ENCODE measurements at places on chromosomes 3 and 15.

- DNase-seq: no peak
Measured at GRCh38 chr3:134002306-134002705, 27.4 kb downstream of the SLCO2A1 start.

DNA sequence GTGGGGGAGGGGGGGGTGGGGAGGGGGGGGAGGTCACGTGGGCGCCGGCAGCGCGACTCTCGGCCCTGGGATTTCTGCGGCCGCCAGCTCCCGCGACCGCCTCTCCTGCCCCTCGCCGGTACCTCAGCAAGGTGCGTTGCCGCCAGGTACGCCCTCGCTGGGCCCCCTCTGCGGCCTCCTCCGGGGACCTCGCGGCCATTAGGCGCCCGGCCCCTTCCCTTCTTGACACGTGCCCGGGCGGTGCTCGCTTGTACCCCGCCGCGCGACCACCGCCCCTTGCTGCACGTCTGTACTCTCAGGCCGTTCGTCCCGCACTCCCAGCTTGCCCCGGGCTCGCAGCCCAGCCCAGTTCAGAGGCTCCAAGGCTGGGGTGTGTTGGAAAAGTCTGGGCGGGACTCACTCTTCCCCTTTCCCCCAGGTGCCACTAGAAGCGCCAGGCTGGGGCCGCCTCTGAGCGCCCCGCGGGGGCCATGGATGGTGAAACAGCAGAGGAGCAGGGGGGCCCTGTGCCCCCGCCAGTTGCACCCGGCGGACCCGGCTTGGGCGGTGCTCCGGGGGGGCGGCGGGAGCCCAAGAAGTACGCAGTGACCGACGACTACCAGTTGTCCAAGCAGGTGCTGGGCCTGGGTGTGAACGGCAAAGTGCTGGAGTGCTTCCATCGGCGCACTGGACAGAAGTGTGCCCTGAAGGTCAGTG is at the start of gene MAPKAPK3:
Gene MAPKAPK3 (plus strand): TSS at position 56 of the 696 bp plus-strand sequence. CDS start 415 bp downstream, at position 471.
- DNase-seq: no peak

- DNase-seq: no peak
Measured at GRCh38 chr15:39598186-39598850, 17.4 kb downstream of the THBS1 start.

- no peak for DNase-seq
Measured at GRCh38 chr3:52292247-52293065, 4.8 kb downstream of the GLYCTK start.

DNA sequence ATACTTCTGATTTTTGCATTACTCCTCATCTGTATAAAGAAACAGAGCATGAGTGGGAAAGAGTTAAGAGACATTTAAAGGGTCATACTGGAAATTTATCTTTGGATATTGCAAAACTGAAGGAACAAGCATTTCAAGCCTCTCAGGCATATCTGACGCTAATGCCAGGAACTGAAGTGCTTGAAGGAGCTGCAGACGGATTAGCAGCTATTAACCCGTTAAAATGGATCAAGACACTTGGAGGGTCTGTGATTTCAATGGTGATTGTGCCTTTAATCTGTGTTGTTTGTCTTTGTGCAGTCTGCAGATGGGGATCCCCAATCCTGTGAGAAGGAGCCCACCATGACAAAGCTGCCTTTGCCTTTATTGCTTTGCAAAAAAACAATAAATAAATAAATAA is 202.5 kb upstream of the UBE3A start:
- DNase-seq: no peak

- no peak for DNase-seq
Measured at GRCh38 chr3:18810306-18810661, 338.0 kb upstream of the KCNH8 start.

GRCh38 chr3:45978006-45978761 is 17.4 kb downstream of the FYCO1 start:
- peak; percentile 58 for DNase-seq

GRCh38 chr3:71262364-71263265 is 320.9 kb downstream of the FOXP1 start:
- DNase-seq: no peak

DNA sequence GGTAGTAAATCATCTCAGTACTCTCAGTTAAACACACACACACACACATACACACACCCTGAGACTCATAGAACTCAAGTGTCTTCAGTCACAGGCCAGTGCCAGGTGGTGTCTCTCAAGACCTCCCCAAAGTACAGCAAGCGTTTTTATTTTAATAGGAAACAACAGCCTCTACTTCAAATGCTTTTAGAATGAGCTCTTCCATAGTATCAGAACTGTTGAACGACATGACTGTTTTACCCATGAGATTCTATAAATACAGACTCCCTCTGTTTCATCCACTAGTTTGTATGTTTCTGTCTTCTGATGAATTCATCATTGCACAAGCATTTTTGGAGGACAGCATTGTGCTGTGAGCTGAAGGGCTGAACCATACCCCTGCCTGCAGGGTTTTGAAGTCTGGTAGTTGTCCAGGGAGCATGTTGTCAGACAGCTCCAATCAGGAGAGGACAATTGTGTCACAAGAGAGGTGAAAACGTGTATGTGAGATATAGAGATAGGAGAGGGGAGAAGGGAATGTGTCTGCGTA is 201.0 kb upstream of the BCL6 start:
- peak; percentile 90 for DNase-seq

DNA sequence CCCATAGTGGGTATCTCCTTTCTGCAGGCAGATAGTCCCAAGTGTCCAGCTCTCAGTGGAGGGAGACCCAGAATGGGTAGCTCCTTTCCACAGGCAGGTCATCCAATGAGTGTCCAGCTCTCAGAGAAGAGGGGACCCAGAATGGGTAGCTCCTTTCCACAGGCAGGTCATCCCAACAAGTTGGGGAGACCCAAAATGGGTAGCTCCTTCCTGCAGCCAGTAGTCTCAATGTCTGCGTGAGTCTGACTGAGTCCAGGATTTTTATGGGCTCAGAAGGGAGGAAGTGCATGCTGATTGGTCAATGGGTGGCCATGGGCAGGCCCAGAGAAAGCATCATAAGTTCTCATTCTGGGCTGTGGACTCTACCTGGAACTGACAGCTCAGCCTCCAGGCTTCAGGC is 150.7 kb upstream of the P2RY1 start:
- DNase-seq: no peak

DNA sequence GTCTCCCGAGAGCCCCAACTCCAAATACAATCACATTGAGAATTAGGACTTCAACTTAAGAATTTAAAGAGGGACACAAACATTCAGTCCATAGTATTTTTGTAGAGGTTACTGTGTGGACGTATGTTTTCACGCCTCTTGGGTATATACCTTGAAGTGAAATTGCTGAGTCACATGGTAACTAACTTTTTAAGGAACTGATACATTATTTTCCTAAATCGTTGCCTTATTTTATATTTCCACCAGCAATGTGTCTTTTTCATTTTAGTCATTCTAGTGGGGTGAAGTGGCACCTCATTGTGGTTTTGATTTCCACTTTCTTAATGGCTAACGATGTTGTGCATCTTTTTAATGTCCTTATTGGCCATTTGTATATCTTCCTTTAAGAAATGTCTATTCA is 11.8 kb downstream of the PARP15 start:
- no peak for DNase-seq

DNA sequence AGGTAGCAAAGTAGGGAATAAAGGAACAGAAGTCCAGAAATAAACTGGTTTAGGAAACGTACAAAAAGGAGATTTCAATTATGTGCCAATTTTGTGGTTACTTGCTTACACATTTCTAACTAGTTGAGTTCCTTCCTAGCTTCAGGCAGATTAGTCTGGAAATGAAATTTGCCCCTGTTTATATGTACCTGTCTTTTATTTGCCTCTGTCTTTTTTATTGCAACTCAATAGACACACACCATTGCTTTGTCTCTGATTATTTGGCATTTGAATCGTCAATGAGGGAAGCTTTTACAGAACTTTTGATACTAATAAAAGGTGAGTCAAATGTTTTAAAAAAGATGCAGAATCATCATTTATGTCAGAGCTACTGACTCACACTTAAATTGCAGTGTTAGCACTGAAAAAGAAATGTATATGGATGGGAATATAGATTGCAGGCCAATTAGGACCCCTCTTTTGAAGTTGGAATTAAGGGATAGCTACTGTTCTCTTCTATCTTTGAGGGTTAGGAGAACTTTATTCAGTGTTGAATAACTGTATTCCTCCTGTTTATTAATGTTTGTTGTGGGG is 60.5 kb downstream of the TRAK1 start:
- DNase-seq: no peak

- DNase-seq: no peak
Measured at GRCh38 chr3:89360156-89360555, 252.7 kb downstream of the EPHA3 start.

DNA sequence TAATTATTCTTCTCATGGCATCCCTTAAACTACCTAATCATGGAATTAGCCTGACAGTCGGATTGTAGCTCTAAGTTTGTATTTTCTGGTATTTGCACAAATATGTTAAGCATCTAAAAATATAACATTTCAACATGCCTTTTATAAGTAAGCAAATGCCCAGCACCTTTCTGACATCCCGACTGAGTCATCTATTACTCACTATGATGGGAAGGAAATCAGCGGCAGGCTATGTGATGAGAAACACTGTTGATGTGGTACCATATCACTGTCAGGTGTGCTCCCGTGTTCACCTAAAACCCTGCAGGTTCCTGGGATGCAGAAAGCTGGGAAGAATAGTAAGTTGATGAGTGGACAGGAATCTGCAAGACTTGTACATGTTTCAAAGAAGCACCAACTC is 367.8 kb upstream of the IL12A start:
- DNase-seq: no peak

GRCh38 chr3:10804183-10804648 is 11.8 kb upstream of the SLC6A11 start:
- DNase-seq: no peak

DNA sequence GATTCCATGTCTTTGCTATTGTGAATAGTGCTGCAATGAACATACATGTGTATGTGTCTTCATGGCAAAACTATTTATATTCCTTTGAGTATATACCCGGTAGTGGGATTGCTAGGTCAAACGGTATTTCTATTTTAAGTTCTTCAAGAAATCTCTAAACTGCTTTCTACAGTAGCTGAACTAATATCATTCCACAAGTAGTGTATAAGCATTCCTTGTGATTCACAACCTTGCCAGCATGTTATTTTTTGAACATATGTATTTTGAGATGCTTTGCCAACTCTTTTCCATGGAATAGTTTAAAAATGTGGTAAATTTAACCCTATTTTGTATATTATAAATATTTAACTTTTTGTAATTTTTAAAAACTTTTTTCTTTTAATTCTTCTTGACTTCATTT is 592.7 kb upstream of the NAALADL2 start:
- no peak for DNase-seq

DNA sequence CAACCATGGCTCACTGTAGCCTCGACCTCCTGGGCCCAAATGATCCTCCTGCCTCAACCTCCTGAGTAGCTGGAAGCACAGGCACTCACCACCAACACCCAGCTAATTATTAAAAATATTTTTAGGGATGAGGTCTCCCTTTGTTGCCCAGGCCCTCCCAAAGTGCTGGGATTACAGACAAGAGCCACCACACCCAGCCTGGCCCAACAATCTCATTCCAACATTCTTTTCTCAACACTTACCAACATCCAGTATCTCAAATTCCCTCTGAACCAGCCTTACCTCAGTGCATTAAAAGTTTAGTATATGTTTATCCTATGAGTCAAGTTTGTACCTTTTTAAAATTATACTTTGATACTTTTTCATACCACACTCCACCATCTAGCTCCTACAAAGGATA is 25.0 kb downstream of the ANXA2 start:
- DNase-seq: no peak

- no peak for DNase-seq
Measured at GRCh38 chr15:28185148-28185895, 86.2 kb upstream of the OCA2 start.

DNA sequence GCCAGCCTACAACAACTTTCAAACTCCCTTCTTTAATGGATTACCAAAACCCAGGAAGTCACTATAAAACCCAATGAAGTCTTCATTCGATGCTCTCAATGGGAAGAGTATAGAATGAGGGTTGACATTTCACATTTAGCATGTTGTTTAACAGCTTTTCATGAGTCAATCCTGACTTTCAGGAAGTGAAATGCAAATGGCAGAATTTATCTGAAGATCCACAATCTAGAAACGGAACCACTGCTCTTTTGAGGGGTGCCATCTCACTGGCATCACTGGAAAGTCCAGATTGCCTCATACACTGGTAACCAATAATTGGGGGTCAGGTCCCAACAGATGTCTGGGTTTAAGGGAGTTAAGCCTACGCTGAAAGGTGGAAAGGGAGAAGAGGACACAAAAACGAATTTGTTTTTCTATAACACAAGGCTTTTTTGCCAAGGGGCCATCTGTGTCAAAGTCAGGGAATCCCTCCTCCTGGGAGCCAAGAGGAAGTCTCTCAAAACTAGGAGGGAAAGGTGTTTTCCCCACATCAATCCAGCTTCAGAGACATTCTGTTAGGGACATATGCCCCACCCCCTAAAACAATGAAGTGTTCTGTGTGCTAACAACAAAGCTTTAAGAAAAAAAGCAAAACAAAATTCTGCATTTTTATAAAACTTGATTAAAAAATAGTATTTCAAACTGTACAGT is 12.0 kb upstream of the ATP1B3 start:
- DNase-seq: no peak

GRCh38 chr15:23565395-23566070 is at the start of gene MKRN3:
Gene MKRN3, plus strand, starts transcription at chr15:23565674. Its CDS starts 109 bp downstream, at chr15:23565783.
- peak; percentile 53 for DNase-seq

DNA sequence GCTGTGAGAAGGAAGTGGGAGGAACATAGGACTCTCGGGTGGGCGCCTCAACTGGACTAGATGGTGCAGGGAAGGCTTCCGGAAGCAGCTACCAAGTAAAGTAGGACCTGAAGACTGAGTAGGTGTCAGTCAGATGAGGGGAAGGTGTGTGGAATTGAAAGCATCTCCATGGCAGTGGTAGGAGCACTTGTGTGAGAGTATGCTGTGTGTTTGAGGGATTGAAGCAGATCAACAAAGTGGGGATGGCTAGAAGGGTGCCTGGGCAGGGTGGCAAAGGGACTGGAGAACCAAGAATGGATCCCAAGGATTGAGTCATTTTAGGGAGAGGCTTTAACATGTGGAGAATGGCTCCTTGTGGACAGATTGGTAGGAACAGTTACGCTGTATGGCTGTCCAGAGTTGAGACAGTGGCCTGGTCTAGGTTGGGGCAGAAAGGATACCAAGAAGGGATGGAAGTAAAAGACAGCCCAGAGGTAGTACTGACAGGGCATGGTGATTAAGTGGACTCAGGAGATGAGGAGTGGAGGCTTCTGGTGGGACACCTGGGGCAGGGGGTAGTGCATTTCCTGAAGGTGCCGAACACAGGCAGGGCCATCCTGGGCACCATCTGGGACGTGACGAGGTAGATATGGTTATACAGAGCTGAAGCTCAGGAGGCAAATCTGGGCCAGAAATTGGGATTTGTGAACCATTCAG is 1.5 kb downstream of the UQCC5 start:
- no peak for DNase-seq

- no peak for DNase-seq
Measured at GRCh38 chr3:107987036-107987939, 103.5 kb downstream of the CD47 start.
